ENCODE measurements at places on chromosomes 12 and 14.

DNA sequence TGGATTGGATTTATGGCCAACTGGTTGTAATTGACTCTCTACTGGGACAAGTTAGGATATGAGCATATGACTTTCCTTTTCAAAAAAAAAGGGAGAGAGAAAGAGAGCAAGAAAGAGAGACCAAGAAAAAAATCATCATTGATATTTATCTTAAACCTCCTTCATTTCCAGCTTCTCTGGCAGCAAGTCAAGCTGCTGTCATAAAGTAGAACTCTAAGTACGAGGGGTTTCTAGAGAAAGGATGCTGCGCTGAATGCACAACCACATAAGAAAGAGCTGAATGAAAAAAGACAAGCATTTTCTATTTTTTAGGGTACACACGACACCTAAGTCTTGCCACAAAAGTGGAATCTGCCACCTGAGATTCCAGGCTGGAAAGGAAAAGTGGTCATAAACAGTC is 182.6 kb downstream of the SLC25A21 start:
- no peak for DNase-seq

DNA sequence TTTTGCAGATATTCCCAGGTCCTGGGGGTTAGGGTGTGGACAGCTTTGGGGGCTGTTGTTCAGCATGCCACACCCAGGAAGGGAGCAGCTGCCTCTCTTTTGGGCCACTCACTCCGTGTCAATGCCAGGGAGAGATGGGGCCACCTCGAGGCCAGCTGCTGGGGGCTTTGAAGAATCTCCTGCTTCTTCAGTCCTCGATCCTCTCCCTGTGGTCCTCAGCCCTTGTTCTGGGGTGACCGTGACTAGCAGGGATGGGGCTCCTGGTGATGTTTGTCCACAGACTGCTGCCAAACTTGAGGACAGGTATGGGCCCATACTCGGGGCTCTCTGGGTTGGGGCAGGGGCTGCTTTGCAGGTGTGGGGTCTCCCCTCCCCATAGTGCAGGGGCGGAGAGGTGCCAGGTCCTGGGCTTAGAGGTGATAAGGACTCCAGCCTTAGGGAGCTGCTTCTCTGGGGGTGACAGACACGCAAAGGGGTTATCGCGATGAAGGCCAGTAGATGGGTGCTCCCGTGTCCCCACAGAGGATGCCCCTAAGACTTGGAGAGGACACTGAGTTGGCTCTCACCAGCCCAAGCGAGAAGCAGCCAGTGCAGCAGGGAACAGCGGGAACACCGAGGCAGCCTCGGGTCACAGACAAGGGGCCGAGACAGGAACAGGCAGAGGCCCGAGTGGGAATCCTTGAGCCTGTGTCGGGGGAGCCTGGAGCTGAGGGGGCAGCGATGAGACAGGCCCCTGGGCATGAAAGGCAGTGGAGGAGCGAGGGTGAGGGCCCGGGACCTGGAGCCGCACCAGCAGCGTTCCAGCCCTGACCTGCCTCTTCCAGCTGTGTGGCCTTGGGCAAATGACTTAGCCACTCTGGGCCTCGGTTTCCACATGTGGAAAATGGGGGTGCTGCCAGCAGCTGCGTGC is 11.1 kb downstream of the RFLNA start:
- no peak for DNase-seq

DNA sequence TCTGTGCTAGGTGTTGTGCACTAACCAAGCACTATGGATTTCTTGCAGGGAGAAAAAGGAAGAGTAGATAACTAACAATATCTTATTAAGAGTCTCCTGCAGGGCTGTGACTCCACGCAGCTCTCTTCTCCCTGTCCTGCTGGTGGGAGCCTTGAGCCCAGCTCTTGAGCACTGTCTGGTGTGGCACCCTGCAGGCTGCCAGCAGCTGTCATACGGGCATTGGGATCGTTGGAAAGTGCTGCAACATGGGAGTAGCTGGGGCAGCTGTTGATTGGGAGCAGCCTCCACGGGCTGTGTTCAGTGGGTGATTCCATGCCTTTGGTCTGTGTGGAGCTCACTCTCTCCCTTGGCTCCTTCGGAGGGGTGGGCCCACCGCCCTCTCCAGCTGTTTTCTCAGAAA is 125.3 kb downstream of the FBXL14 start:
- DNase-seq: no peak

- DNase-seq: no peak
These were observed 90.1 kb downstream of the STXBP6 start for GRCh38 chr14:24959791-24960331.

GRCh38 chr12:41897593-41897992 is 247.1 kb downstream of the GXYLT1 start:
- no peak for DNase-seq

GRCh38 chr12:12548713-12549112 is 13.9 kb downstream of the DUSP16 start:
- DNase-seq: no peak

- no peak for DNase-seq
These were observed 206.5 kb upstream of the KRR1 start for GRCh38 chr12:75717902-75718301.

- no peak for DNase-seq
These were observed 37.2 kb downstream of the ATP2B1 start for GRCh38 chr12:89671469-89671868.

GRCh38 chr12:33828326-33828725 is 194.0 kb upstream of the ALG10 start:
- no peak for DNase-seq

- no peak for DNase-seq
These were observed 138.5 kb downstream of the ESRRB start for GRCh38 chr14:76514213-76514998.

GRCh38 chr12:43579206-43579605 is 27.2 kb upstream of the ADAMTS20 start:
- no peak for DNase-seq

GRCh38 chr12:90645181-90645580 is 309.8 kb downstream of the CCER1 start:
- DNase-seq: no peak

GRCh38 chr12:49887536-49888401 is 15.9 kb downstream of the FAIM2 start:
- DNase-seq: no peak

DNA sequence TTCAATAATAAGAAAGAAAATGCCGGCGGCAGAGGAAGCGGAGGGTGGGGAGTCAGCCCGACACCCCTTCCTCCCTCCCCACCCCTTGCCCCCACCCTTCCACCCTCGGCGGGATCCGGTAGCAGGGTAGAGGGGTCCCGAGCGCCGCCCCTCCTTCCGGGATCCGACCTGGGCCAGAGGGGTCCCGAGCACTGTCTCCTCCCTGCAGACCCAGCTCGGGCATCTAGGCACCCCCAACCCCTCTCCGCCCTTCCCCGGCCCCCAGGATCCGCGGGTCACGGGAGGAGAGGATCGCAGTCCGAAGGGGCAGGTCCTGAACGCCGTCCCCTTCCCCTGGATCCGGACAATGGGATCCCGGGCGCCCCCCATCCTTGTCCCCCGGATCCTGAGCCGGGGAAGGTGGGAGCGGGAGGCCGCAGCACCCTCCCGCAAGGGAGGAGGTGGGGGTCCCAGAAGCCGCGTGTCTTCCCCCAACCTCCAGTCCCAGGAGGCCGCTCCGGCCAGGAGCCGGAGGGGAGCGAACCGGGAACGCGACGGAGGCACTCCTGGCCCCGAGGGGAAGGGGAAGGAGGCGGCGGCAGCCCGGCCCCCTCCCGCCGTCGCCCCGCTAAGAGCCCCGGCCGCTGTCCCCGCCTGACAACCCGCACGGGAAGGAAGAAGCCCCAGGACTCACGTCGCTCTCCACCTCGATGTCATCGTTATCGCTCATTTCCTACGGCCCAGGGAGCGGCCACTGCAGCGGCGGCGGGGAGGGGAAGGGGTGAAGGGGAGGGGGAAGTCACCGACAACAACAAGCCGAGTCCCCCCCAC is 481 bp downstream of the MAX start:
- DNase-seq: no peak

DNA sequence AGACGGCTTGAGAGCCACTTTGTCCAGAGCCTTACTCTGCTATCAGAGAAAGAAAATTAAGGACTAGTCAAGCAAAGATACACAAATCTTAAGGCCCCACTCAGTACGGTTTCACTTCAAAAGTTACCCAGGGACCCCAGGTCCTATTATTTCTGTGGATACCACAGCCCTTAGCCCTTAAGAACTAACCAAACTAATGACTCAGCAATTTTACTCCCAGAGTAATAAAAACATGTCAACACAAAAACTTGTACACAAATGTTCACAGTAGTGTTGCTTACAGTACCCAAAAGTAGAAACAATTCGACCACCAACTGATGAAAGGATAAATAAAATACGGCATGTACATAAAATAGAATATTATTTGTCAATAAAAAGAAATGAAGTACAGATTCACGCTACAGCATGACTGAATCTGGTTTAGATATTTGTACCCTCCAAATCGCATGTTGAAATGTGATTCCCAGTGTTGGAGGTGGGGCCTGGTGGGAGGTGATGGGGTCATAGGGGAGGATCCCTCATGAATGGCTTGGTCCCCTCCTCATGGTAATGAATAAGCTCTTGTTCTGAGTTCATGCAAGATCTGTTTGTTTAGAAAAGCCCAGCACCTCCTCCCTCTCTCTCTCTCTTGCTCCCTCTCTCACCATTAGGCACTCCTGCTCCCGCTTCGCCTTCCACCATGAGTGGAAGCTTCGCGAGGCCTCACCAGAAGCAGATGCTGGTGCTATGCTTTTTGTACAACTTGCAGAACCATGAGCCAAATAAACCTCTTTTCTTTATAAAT is 30.5 kb downstream of the AREL1 start:
- no peak for DNase-seq

GRCh38 chr12:24463375-24463774 is 485.5 kb downstream of the BCAT1 start:
- DNase-seq: no peak

DNA sequence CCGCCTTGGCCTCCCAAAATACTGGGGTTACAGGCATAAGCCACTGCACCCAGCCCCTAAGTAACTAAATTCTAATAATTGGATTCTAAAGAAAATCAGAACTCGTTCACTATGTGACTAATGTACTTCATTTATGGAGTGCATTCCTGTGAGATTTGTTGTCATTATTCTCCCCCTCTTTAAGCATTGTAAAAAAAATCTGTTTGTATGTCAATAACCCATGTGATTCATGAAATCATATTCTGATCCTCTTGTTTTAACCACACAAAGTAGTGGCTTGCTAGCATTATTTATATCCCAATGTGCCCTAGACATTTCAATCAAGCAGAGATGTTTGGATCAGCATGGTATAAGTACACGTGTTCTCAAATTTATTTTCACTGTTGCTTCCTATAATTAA is 78.2 kb upstream of the OSBPL8 start:
- no peak for DNase-seq

DNA sequence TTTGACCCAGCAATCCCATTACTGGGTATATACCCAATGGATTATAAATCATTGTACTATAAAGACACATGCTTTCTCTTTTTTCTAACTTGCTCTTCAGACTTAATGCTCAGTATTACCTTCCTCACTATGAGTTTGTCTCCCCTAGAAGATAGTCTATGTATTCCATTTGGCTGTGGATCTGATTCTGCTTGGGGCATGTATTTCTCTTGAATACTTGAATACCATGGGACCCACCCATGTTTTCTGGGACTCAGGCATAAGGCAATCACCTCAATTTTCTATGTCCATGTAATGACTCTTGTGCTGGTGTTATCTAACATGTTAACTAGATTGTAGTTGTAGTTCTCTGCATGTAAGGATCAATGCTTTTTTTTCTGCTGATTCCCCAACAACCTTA is 70.4 kb upstream of the PPM1H start:
- no peak for DNase-seq

DNA sequence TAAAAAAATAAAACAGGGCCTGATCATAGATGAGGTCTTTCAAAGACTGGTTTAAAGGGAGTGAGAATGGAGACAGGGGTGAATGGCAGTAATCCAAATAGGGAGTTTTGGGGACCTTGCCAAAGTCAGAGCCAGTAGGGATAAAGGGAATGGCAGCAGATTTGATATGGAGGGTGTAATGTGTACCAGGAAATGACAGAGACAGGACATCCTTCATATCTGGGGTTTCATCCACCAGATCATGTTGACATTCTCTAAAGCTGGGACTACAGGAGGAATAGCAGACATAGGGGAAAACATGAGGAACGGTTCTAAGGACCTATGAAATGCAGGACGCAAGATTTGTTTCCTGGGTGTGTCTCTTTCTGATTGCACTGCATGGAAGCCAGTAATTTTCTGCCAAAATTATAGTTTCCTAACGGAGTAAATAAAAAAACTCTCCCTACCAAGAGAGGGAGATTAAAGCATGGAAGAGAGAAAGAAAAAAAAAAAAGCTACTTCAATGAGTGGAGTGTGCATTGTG is 169.9 kb downstream of the PRKD1 start:
- no peak for DNase-seq

DNA sequence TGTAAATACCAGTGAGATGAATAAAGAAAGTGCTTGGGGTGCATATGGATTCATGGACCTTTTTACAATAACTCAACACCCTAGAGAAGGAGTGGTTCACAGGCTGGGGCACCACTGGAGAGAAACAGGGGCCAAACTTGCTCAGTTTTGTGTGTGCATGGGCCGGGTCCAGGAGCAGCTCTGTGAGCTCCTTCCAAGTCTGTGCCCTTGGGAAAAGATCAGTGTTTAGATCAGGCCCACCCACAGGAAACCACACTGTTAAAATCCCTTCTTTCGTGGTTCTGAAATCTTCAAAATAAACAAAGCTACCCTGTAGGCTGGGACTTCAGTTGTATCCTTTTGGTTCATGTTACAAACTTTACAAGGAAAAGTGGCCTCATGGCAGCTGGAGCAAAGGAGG is 156.1 kb upstream of the TMEM260 start:
- no peak for DNase-seq

DNA sequence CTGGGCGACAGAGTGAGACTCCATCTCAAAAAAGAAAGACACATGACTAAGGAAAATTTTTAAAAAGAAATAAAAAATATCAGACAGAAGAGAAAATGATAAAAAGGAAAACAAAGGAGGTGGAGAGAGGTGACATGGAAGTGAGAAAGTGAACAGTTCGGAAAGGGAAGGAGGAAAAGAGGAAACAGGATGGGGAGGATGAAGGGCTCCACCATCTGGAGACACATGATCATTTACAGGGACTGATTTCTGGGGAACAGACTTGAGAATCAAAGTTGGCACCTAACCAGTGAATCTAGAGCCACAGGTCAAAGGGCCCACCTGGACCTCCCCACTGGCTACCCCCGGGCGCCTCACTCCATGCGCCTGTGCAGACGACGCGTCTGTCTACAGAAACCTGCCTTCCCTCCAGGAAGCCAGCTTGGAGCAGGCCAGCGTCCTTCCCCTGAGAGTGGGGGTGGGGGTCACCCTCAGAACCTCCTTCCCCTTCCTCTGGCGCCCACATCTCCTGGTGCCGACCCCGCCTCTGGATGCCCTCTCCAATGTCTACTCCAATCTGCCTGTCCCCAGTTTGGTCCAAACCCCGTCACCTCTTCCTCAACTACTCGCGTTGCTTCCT is 60.5 kb downstream of the AMN start:
- no peak for DNase-seq

- no peak for DNase-seq
These were observed 78.6 kb upstream of the PAWR start for GRCh38 chr12:79769189-79769859.

GRCh38 chr12:121810234-121810817 is 6.5 kb downstream of the SETD1B start:
- no peak for DNase-seq
